ENCODE measurements at places on chromosomes 5 and 9.

DNA sequence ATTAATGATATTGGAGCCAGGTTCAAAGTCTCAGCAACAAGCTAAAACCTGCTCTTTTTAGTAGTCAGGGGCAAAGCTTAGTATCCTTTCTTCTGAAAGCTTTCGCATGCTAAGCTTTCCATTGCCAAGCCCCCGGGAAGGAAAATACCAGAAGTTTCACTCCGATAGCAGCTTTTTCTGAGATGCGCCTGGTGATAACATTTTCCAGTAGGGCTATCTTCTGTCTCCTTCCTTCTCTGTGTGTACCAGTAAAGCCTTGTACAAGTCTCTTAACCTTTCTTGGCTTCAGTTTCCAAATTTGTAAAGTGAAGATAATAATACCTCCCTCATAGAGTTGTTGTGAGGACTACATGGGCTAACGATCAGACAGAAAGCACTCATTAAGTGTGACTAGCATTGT is 36.7 kb downstream of the DOCK8 start:
- DNase-seq, result no peak

- DNase-seq, result no peak
Observed at GRCh38 chr5:158876263-158876942, 223.3 kb downstream of the EBF1 start.

- DNase-seq, result no peak
Observed at GRCh38 chr5:86542532-86542931, 75.2 kb upstream of the COX7C start.

GRCh38 chr9:76112151-76112550 is 221.7 kb downstream of the PCSK5 start:
- no peak for DNase-seq

- DNase-seq, result no peak
Observed at GRCh38 chr9:2697492-2697891, 19.8 kb upstream of the KCNV2 start.

DNA sequence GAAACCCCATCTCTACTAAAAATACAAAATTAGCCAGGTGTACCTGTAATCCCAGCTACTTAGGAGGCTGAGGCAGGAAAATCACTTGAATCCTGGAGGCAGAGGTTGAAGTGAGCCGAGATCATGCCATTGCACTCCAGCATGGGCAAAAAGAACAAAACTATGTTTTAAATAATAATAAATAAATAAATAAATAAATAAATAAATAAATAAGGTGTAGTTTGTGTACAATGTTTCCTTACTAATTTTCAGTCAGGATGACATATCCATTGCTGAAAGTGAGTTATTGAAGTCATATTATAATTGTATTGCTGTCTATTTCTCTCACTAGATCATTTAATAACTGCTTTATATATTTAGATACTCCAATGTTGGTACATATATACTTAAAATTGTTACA is 581.5 kb upstream of the DAB2 start:
- no peak for DNase-seq
